ENCODE measurements at places on chromosomes 11 and 22.

DNA sequence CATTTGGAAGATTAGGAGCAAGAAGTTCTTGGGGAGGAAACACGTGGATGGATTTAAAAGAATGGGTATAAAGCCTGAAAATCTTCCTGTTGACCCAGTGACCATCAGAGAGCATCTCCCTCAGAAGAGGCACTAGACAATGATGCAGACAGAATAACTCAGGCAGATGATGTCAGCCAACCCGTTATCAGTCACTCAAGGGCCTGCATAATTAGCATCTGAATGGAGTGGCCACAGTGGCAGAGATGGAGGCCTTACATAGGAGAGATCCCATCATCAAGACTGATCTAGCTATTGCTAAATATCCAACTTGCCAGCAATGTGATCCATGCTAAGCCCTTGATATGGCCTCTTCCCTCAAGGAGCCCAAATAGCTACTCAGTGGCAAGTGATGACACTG lies 70.7 kb upstream of the CD82 start:
- no peak for DNase-seq

- DNase-seq = no peak
Measured at GRCh38 chr22:47279746-47280145, 517.3 kb downstream of the TBC1D22A start.

DNA sequence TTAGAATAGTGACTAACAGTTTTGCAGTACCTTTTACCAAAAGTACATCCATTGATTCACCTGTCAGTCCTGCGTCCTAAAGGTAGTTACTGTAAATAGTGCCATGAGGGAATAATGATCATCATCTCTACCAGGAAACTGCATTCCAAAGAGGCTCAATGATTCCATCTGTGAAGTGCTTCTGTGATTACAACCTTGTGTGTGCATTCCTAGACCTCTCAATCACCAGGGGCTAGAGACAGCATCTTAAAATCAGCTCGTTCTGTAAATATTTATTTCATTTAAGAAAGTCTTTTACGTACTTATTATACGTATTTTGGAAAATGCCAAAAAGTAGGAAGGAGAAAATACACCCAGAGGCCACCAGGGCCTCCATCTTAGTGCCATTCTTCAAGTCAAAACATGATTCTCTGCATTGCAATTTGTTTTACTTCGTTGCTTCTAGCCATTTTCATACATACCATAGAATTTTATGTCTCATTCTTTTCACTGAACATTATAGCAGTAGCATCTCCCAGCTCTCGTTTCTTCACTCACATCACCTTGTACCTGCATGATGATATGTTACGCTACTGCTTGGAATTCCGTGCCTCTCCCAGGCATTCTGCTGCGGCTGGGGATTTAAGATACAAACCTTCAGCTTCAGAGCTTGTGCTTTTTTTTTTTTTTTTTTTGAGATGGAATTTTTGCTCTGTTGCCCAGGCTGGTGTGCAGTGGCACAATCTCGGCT lies 117.0 kb downstream of the SEZ6L start:
- DNase-seq = no peak

GRCh38 chr22:22377335-22377734 lies 131.2 kb downstream of the ZNF280B start:
- DNase-seq = no peak

- no peak for DNase-seq
Measured at GRCh38 chr11:19093976-19094375, 23.0 kb upstream of the ZDHHC13 start.

Data from stimulated activated naive CD8-positive, alpha-beta T cell treated with anti-CD3 and anti-CD28 coated beads, Interleukin-15, amount 100 ng/mL, for 72 hours (primary cell).